ENCODE measurements at places on chromosomes 7 and 10.

DNA sequence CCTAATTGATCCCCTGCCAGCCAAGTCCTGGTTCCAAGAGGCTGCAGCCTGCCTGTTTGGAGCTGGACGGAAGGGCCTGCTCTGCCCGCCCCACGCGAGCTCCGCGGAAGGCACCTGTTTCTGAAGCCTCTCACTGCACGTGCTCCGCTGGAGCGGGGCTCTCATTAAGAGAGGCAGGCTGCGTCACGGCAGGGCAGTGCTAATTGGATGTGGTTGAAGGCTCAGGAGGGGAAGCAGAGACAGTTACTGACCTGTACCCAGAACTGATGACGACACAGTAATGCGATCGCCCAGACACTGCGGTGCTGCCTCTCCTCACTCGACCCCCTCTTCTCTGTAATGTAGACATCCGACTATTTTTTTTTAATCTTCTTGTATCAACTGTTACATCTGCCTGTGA, 411.1 kb upstream of the MGMT start:
- DNase-seq = no peak

- no peak for DNase-seq
Observed at GRCh38 chr10:120945182-120945581, 94.0 kb downstream of the WDR11 start.

GRCh38 chr7:122268101-122268500, 36.4 kb downstream of the FEZF1 start:
- no peak for DNase-seq

- DNase-seq = no peak
Observed at GRCh38 chr7:84924353-84924752, 262.5 kb downstream of the SEMA3D start.

DNA sequence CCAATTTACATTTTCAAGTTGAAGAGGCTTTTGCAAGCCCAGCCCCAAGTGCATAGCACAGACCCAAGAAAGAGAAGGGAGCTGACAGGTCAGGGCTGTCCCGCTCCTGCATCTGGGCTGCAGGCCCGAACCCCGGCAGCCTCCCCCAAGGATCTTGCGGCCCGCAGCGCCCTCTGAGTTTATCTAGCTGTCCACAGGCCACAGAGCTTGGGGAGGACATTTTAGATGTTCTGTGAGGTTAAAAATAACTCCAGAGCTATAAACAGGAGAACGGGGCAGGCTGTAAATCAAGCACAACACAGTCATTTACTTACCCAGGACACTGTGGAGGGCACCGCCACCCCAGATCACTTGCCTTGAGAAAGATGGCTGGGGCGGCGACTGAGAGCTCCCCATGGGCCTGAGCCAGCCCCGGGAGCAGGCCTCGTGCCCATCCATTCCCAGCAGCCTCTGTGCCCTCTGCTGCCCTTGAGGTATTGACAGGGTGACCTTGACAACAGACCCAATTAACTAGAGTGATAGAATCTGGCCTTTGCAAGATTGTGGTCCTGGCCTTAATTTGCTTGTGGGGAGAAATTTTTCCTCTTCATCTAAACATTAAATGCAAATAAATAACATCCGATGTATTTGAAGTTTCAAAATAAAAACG, 563.0 kb downstream of the TCERG1L start:
- DNase-seq = no peak

- DNase-seq = no peak
Observed at GRCh38 chr7:30403477-30403876, 75.1 kb downstream of the NOD1 start.

GRCh38 chr7:49822856-49823255, 49.4 kb downstream of the VWC2 start:
- no peak for DNase-seq

Data from HTR-8/SVneo (cell line).